ENCODE measurements at places on chromosomes 11 and 22.

DNA sequence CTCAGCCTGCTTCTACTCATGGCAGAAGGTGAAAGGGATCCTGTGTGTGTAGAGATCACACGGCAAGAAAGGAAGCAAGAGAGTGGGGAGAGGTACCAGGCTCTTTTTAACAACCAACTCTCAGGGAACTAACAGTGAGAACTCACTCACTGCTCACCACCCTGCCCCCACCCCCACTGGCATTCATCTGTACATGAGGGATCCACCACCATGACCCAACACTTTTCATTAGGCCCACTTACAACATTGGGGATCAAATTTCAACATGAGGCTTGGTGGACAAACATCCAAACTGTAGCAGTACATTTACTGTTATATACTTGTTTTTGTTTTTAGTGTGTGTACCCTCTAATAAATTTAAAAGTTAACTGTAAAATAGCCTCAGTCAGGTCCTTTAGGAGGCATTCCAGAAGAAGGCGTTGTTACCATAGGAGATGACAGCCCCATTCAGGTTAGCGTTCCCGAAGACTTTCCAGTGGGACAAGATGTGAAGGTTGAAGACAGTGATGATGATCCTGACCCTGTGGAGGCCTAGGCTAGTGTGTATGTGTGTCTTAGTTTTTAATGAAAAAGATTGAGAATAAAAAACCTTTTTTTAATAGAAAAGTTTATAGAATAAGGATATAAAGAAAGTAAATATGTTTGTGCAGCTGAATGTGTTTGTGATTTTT lies 11.3 kb downstream of the CUL5 start:
- DNase-seq = peak; percentile 43

- DNase-seq = no peak
Measured at GRCh38 chr22:27745154-27745553, 56.4 kb downstream of the MN1 start.

GRCh38 chr11:11420191-11420898 lies 67.3 kb upstream of the CSNK2A3 start:
- no peak for DNase-seq

DNA sequence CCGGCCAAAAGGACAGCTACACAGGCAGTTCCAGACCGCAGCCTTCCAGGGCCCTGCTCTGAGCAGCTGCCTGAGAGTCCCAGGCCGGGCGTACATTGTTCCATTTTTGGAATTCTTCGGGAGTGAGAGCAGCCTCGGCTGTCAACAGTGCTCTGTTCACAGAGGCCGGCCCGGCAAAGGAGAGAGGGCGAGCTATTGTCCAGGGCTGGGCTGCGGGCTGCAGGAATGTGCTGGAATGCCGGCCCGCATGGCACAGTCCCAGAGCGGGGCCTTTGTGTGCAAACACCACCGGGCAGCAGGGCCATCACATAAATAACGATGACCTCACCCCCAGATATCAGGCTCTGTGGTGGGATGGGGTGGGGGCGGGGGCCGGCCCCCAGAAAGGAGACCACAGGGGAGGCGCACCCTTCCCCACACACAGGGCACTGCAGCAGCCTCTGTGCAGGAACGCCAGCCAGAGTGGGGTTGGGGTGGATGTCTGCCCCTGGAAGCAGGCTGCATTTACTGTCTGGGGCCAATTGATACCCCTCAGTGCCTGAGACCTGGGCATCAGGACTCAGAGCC lies 15.8 kb downstream of the LINC01488 start:
- DNase-seq = peak; percentile 99

DNA sequence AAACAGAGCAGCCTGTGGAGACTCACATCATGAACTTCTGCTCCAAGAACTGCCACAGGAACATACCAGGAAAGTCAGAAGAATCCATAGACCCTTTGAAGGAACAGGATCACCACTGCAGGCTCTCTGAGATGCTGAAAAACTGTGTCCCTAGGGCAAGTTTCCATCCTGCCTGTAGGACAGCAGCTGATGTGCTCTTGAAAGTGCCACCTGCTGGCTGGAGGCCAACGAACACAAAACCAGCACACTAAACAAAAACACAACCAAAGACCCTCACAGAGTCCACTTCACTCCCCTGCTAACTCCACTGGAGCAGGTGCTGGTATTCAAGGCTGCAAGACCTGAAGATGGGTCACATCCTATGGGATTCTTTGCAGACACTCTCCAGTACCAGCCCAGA lies 12.0 kb upstream of the NXPE1 start:
- no peak for DNase-seq

- DNase-seq = no peak
Measured at GRCh38 chr22:49408102-49408836, 419.4 kb downstream of the BRD1 start.

- peak; percentile 100 for DNase-seq
Measured at GRCh38 chr11:67033661-67034166, 10.8 kb downstream of the SYT12 start.

DNA sequence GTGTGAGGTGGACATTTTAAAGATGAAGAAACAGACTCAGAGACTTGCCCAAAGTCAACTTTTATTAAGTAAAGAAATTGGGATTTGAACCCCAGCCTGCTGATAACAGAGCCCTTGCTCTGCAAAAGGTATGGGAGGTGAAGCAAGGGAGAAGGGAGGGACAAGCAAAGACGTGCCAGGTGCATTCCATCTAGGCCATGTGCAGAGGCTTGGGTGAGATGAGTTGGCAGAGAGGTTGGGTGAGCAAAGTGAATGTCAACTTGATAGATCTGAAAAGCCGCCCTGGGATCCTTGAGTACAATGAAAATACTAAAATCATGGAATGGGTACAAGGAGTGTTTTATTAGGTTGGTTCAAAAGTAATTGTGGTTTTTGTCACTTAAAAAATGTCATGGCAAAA lies 341.3 kb downstream of the CADM1 start:
- DNase-seq = no peak

DNA sequence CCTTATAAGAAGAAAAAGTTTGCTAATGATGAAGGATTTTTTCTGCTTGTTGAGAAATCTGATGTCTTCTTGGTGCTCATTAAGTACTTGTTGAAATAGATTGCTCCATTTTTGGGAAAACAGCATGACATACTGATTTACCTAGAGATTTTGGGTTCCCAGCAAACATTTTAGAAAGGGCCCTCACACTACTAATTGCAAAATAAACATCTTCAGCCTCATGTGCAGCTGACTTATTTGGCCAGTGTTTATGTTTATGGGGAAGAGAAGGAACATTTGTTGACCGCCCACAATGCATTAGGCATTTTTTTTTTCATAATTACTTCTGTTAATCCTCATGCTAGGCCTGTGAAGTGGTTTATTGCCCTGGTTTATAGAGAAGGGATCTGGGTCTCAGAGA lies 40.1 kb downstream of the LDLRAD3 start:
- no peak for DNase-seq

DNA sequence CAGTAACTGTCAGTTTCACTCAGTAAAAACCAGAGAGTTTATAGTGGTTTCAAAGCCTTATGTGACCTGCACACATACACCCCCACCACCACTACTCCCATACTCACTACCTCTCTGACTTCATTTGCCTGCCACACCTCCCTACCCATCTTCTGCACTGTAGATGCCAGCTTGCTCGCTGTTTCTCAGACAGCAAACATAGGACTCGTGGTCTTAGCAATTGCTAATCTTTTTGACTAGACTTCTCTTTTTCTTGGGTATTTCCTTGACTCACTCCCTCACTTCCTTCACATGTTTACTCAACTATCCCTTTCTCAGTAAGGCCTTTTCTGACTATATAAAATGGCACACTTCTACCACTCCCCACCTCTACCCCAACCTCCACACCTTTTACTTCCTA lies 27.8 kb downstream of the CEP295 start:
- DNase-seq = no peak

DNA sequence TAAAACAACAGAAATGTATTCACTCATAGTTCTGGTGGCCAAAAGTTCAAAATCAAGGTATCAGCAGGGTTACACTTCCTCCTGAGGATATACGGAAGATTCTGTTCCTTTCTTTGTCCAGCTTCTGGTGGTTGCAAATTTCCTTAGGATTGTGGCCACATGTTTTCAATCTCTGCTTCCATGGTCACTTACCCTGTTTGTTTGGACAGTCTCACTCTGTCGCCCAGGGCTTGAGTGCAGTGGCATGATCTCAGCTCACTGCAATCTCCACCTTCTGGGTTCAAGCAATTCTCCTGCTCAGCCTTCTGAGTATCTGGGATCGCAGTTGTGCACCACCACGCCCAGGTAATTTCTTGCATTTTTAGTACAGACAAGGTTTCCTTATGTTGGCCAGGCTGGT lies 534.3 kb downstream of the KCNA4 start:
- no peak for DNase-seq

GRCh38 chr22:36860821-36861659 lies at the start of gene NCF4:
Gene NCF4, plus strand, starts transcription at chr22:36861006. Its CDS starts 166 bp downstream, at chr22:36861172.
- DNase-seq = no peak

- no peak for DNase-seq
Measured at GRCh38 chr22:19755722-19756287, 4.8 kb upstream of the TBX1 start.

DNA sequence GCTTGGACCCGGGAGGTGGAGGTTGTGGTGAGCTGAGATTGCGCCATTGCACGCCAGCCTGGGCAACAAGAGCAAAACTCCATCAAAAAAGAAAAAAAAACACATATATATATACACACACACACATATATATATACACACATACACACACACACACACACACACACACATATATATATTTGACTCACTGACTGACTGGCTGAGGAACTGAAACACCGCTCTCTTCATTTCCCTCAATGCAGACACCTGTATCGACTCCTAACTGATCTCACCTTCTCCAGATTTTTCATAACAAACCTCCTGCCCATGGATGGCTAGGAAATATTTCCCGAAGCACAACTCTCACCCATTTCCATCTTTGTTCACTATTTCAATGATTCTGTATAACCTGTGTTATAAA lies 140.7 kb upstream of the ANO3 start:
- no peak for DNase-seq

GRCh38 chr11:111447112-111447471 lies 65.1 kb downstream of the BTG4 start:
- no peak for DNase-seq

- DNase-seq = no peak
Measured at GRCh38 chr11:111954154-111954553, 17.0 kb downstream of the DIXDC1 start.

GRCh38 chr11:11558396-11558795 lies 63.4 kb downstream of the GALNT18 start:
- DNase-seq = no peak

DNA sequence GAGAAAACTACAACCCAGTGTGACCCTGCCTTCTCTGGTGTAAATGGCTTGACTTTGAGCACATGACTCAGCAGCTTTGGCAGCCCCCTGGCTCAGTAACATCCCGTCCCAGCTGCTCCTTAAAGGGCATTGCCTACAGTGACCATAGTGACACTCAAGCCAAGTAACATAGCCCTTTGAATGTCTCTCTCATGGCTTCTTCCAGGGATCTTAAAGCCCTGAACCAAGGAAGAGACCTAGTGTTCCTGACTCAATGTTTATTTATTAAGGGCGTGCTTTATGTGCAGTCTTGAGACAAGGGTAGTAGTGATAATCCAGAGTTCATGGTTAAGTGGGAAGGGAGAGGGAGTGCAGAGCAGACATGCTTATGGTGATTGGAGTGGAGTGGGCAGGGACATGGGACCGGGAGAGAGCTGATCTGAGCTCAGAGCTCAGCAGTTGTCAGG lies 125.7 kb downstream of the PARVA start:
- DNase-seq = peak; percentile 73

DNA sequence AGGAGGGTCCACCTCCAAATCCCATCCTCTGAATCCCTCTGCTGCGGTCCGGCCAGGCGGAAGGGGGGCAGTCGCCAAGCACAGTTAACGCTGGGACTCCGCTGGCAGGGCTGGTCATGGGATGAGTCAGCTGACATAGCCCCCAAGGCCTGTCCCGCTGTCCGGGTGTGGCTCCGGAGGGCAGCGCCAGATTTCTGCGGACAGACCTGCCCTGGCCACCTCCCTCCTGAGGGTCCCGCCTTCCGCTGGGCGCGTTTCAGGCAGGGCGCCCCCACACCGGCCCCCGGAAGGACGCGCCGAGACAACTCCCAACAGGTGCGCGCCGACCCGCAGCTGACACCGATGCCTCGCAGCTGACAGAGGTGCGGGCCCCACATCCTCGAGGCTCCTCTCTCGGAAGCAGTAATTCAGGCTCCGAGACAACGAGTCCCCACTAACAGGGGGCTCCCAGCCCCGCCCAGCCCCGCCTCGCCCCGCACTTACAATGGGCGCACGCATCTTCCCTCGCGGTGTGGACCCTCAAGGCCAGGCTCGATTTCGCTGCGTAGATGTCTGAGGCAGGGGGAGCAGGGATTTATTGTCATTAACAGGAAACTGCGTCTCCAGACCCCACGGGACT lies 607 bp downstream of the PLAAT3 start:
- DNase-seq = peak; percentile 32

DNA sequence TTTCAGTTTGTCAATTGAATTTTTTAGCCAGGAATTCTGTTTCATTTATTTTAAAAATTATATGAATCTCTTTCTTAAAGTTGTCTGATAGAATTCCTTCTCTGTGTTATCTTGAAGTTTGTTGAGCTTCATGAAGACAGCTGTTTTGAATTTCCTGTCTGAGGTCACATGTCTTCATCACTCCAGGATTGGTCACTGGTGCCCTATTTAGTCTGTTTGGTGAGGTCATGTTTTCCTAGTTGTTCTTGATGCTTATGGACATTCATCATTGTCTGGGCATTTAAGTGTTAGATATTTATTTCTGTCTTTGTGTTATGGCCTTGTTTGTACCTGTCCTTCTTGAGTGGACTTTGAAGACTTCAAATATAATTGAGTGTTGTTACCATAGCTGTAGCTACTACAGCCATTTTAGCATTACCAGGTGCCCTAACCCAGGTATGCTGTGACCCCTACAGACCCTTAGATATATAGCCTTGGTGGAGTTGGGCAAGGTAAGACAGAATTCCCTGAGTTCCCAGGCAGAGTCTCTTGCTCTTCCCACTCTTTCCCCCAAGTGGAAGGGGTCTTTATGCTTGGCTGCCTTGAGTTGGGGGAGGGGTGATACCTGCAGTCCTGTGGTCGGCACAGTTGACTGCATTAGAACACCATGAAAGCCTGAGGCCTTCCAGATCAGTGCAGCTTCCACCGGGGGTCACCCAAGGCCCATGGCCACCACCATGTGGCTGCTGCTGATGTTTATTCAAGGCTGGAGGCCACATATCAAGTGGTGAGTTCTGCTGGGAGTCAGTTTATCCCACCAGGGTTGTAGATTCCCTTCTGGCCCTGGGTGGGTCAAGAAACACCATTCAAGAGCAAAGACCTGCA lies 229.6 kb downstream of the DYNC2H1 start:
- DNase-seq = peak; percentile 70

DNA sequence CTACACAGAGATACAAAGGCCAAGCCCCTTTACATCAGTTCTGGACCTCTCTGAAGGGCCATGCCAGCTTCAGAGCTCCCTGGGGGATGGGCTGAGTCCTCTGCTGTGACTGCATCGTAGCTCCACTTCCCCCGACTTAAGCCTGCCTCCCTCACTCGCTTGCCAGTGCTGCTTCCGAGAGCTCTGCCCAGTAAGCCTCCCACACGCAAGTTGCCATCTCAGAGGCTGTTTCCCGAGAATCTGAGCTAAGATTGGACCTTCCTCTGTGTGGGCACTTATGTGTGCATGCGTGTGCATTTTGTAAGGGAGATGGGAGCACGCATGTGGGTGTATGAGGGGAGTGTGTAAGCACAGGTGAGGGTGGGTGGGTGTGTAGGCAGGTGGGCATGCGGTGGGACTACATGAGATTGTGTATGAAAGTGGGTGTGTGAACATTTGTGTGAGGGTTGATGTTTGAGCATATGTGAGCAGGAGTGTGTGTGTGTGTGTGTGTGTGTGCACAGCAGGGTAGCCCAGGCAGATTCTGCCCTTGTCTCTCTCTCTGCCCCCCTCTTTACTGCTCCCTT lies 163.0 kb upstream of the SYT13 start:
- DNase-seq = no peak

Measured in EH (cell line).